Stimulated activated CD4-positive, alpha-beta T cell treated with anti-CD3 and anti-CD28 coated beads, Interleukin-15, amount 100 ng/mL, for 1 hour (primary cell): ENCODE measurements at places on chromosomes 5 and 9.

DNA sequence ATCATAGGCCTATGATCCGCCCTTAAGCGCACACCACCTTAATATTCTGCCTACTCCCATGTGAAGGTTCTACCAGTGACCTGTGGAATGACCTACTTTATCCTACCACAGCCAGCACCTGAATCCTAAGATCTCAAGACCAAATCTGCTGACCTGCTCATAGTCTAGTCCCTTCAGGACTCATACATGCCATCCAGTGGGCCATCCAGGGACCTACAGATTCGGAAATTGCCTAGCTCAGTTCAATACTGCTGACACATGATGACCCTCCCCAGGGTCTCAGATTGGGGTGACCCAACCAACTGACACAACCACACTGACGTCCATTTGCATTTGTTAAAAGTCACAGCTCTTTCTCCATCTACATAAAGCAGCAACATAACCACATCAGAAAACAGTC lies 443.8 kb upstream of the ST8SIA4 start:
- DNase-seq, result no peak

DNA sequence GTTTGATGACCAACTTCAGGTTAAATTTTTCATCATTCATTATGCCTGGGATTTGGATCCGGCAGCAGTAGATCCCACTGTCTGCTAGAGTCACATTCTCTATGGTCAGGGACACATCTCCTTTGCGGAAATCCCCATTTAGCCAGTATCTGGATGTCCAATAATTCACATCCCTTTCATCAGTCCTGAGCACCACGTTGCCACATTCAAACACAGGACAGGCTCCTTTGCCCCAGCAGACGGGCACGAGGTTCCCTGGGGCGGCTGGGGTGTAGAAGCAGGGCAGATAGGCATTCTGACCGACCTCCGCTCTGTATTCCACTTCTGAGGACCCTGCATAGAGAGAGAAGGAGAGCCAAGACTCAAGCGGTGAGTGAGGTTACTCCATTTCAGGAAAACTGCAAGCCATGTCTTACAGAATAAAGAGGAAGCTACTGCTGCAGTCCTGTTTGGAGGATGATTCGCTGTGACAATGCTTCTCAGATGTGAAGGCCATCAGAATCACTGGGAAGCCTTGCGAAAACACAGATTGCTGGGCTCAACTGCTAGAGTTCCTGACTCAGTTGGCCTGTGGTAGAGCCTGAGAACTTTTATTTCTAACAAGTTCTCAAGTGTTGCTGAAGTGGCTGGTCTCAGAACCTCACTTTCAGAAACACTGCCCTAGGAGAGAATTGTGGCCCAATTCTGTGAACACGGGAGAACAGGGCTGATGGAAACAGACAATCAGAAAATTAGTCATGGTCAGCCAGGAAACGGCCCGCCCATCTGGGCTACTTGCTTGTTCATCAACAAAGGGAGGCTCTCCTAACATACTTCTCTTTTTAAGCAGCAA lies 2.0 kb downstream of the HAVCR2 start:
- no peak for DNase-seq

DNA sequence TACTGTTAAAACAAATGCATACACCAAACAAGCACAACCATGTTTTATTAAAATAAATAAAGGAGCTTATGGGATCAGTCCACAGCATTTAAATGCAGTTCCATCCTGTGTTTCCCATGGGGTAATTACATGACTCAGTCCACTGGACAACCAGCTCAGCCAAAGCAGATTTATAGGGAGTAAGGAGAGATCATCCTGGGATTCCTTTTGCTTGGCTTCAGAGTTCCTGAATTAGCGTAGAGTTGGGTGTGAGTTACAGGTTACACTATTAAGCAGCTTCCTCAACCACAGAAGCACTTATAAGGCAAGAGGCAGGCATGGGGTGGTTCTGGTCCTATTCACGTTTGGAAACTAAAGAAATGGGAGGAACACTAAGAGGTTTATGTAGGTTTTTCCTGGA lies 381.1 kb upstream of the ACTBL2 start:
- DNase-seq, result no peak

- DNase-seq, result no peak
Measured at GRCh38 chr5:45774528-45774927, 78.3 kb upstream of the HCN1 start.

- DNase-seq, result peak; percentile 15
Measured at GRCh38 chr5:73387601-73388305, 60.8 kb downstream of the FOXD1 start.

DNA sequence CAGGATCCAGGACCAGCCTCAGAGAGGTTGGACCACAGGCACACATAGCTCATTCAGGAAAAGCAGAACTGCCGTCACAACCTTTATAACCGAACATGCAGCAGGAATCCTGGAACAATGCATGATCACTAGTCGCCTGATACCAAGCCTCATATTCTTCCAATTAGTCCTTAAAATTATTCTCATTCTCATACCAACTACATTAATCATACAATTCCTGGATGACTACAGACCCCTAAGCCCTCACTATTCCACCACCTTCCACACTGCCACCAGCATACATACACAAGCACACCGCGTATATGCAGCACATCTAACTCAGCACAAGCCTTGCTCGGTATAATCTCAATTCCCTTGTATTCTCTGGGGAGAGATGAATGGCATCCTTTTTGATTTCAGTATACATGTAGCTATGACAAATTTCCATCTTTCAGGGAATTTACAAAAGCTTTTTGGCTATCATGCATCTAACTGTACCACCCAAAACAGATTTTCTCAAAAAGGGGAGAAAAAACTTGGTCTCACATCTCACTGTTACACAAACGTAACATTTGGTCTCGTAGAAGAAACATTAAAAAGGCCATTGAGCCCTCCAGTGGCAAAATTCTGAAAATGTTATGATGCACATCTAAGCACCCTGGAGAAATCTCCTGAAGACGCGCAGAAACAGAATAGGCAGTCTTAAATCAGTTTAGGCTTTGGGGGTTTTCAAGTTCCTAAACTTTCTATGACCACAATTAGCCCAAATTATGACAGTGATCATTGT lies 46.2 kb downstream of the MCTP1 start:
- no peak for DNase-seq

DNA sequence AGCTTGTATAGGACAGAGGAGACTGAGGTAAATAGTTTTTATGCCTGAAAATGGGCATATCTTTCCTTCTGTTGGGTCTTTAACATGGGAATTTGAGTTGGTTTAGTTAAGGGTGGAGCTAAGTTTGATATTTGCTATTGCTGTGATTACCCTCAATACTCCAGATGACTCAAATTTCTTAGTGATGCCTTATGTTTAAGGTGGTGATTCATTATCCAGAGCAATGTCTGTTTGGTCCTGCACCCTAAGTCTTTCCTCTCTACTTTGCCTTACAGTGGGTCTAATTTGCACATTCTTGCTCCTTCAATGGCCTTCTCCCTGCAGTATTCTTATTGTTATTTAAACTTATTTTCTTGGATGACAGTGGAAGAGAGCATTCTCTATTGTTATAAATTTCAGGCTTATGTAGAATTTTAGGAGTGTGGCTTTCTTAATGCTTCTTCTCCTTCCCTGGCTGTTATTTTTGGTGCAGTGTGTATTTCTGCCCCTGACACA lies 312.9 kb upstream of the RPS23 start:
- no peak for DNase-seq

GRCh38 chr5:38329132-38329715 lies 70.9 kb downstream of the EGFLAM start:
- DNase-seq, result no peak
